ENCODE measurements at places on chromosomes 4 and X.

DNA sequence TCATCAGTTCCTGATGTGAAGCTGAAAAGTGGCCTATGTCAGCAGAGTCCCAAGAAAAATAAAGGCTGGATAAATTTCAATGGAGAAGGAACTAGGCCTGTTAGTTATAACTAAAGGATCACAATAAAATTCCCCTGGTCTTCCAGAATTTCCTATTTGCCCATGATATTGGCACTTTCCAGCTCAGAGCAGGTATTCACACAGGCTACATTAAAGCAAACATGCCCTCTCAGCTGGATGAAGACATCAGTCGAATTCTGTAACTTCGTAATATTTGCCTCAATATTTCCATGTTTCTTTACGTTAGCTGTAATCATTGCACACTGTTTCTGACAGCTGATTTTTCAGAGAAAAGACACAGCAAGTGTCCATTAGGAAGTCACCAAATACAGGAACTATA is 9.5 kb downstream of the HPGD start:
- DNase-seq, result no peak

- DNase-seq, result no peak
Observed at GRCh38 chrX:574251-574650, 56.3 kb upstream of the SHOX start.

- DNase-seq, result no peak
Observed at GRCh38 chr4:52477191-52477780, 181.8 kb downstream of the USP46 start.

DNA sequence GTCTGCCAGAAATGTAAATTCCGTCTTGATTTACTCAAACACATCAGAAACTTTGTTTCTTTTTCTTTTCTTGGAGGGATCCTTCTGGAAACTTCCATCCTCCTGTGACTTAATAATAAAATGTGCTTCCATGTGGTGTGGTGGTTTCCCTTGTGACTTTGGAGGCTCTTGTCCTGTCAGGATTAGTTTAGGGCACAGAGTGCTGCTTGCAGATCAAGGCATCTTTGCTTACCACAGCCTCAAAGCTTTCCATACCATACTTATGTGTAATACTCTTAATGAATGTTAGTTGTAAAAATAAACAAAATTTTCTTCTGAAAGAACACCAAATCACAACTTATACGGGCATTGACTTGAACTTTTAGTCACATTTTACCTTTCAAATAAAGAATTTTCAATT is 27.4 kb downstream of the GBA3 start:
- no peak for DNase-seq

DNA sequence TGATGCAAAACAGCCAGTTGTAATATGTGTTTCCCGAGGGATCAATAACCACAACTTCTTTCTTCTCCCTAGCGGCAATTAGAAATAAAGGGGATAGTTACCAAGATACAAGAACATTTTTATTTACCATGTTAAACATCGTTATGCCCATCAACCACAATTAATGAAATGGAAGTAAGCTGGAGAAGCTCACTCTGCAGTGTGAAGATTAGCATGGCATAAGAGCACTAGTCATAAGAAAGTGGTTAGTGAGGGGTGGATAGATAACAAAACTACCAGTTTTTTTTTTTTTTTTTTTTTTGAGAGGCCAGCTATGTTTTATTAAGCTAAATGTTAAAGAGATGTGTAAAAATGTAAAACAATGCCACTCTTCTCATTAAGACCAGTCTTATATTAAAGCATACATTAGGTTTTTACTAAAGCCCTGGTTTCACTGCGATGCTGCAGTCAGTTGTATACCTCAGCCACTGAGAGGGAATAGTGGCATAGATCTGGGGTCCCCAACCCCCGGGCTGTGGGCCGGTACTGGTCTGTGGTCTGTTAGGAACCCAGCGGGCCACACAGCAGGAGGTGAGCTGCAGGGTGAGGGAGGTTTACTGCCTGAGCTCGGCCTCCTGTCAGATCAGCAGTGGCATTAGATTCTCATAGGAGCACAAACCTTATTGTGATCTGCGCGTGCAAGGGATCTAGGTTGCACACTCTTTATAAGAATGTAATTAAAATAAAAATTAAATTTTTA is 27.9 kb upstream of the NFXL1 start:
- DNase-seq, result no peak

DNA sequence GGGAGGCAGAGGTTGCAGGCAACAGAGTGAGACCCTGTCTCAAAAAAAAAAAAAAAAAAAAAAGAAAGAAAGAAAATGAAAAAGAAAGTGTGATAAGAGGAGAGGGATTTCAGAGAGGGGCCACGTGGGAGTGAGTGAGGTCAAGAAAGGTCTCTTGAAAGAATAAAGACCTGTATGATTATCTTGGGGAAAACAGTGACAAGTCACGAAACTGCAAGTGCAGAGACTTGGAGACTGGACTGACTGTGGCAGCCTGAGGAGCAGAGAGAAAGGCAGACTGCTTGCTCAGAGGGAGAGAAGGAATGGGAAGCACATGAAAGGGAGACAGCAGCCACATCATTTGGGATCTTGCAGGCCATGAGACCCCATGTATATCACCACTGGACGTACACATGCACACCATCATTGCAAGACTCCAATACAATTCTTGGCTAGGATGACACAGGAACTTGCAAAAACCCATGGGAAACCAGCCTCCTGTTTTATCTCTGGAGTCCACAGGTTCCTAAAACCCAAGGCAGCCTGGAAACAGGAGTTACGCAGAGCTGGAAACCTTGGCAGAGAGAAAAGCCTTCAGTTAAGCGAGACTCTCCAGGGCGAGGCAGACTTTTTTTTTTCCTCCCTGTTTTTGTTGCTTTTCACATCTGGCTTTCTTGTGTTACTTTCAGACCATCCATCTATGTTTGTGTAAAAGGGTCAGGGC is 207.0 kb upstream of the TBL1X start:
- DNase-seq, result no peak

GRCh38 chr4:112120021-112120420 is 25.2 kb upstream of the FAM241A start:
- no peak for DNase-seq

- no peak for DNase-seq
Observed at GRCh38 chr4:7764466-7764865, 175.2 kb downstream of the AFAP1 start.

- no peak for DNase-seq
Observed at GRCh38 chr4:26476545-26476944, 13.7 kb downstream of the CCKAR start.

DNA sequence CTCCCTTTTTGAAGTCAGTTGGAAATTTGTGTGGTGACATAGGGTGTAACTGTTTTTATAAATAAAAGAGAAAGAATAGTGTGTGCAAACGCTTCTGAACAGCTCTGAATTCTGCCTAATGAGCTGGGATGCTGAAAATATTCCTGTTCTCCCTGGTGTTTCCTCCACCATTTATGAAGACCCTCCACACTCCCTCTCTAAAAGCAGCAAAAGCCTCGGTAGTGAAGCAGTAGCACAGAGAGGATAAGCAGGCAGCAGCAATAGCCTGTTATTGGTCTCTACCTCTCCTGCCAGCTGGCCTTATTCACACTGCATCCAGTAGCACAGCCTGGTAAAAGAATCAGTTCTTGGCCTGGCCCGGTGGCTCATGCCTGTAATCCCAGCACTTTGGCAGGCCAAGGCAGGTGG is 406.1 kb downstream of the IQCM start:
- DNase-seq, result no peak

DNA sequence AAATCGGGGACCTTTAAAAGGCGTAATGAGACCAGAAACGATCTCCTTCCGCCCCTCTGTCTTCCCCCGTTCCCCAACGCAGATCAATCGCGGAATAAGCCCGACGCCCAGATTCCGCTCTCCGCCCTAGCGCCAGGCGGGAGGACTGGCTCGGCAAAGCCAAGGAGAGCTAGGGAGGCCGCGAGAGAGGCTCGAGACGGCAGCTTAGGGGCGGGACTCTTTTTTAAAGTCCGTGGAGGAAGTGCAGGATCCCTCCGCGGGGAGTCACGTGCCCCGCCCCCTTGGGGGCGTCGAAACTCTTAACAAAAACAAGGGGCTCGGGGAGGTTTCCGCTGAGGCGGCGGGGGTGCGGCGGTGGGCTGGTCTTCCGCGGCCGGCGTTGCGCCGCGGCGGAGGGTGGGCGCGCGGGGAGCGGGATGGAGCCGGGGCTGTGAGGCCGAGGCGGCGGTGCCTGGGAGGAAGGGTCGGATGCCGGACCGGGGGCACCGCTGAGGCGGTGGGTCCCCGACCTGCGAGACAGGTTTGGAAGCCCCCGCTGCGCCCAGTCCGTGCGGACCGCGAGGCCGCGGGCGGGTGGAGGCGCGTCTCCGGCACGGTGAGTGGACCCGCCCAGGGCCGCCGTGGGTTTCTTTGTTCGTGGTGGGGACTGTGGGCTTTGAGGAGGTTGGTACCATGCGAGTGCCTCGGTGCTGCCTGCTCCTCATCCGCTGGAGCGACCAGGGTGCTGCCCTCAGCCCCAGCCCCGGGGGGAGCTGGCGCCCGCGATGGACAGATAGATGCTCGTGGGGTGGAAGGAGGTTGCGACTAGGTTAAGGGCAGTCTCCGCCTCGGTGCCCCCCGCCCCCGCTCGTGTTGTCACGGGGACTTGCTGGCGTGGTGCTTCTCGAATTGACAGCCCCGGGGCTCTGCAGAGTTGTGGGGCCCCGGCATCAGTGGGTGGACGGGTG is at the start of gene CCNG2:
TSS of gene CCNG2 (plus strand) at position 296 of the 947 bp plus-strand sequence. CDS start 1,326 bp downstream, outside the sequence.
- peak; percentile 76 for DNase-seq

DNA sequence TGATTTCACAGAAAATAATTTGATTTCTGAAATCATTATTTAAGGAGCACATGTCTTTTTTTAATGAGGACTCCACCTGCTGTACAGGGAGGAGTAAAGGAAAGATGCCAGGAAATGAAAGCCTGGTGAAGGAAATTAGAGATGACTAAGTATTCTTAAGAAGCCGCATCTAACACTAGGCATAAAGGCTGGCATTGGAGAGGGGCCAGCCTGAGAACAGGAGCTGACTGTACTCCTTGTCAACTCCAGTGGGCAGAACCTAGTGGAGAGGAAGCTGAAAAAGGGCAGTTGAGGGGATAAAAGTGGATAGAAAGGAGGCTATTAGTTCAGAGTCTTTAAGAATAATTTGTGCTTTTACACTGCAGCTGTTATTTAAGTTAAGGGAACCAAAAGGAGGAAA is 393.0 kb downstream of the PPP1R2C start:
- DNase-seq, result no peak

GRCh38 chr4:153591441-153591840 is 92.6 kb upstream of the TLR2 start:
- DNase-seq, result no peak

DNA sequence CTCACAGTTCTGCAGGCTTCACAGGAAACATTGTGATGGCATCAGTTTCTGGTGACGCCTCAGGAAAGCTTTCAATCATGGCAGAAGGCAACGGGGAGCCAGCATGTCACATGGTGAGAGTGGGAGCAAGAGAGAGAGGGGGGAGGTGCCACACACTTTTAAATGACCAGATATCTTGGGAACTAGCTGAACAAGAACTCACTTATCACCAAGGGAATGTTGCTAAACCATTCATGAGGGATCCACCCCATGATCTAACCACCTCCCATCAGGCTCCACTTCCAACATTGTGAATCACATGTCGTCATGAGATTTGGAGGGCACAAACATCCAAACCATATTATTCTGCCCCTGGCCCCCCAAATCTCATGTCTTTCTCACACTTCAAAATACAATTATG is 43.3 kb upstream of the GPR173 start:
- no peak for DNase-seq

DNA sequence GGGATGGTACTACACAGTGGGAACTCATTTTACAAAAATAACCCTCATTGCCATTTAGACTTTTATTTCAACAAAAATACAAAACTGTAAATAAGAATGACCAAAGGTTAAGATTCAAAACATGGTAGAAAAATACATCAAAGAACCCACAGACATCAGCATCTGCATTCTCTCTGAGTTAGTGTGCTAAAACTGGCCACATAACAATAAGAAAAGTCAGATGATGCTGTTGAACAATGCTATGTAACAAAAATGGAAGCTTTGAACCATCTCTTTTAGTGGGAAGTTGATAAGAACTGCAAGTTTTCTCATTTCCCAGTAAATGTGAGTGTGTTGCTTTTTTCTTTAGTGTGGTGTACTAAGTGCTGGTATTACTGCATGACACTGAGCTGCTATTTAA is 888.4 kb upstream of the EPHA5 start:
- DNase-seq, result no peak

- DNase-seq, result no peak
Observed at GRCh38 chrX:49756692-49757091, 60.9 kb upstream of the PAGE1 start.

DNA sequence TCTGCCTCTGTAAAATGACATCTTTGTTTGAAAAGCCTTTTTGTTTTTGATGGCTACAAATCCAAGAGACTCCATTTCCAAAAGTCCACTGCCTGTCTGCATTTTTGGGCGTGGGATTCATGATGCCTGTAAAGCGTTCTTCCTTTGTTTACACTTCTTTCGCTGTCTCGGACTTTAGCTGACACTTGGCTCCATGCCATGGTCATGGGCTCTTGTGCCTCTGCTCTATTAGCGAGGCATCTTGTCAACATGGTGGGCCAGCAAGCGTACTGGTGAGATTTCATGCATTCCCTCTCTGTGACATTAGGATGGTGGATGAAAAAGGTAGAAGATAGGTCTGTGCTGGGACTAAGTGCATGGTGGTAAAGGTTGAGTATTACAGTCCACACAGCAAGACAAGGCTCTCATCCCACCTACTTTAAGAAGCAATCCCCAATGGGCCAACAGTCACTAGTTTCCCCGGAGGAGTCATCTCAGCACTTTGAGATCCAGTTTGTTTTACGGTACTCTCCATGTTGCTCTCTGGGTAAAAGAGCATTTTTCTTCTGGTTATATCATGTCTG is 298.2 kb upstream of the KLF3 start:
- DNase-seq, result no peak

DNA sequence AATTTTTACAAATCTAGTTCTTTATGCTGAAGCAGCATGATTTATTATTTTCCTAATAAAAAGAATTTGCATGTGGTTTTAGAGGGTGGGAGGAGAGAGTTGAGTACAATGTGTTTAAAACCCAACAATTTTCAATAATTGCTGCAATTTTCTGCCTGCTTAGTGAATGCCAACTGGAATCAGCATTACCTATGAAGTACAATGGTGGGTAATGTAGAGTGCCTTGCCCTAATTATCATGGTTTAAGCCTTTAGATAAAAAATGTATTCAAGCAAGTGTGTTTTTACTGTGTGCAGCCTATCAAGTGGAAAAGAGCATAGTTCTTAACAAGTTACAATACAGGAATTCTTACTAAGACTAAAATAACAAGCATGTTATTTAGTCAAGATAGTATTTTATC is 77.9 kb upstream of the ANKRD50 start:
- no peak for DNase-seq

DNA sequence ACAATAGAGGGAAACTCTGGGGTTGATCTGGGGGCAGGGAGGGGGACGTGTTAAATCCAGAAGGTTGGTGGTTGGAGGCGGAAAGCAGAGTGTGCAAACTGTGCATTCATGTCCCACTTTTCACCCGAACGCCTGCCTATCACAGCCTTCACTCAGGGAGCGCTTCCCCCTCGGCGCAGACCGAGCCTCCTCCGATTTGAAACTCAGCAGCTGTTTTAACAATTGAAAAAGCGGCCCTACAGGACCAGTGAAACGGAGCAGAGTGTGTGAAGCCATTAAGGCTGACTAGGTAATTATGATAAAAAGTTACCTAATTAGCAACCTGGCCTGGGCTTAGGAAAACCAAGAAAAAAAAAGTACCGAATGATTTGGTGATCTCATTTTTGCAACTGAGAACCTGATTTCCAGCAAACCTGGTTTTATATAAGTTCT is 685 bp upstream of the NDNF start:
- DNase-seq, result no peak

GRCh38 chr4:174522183-174523024 is at the start of gene HPGD:
HPGD (minus strand) TSS chr4:174522488; CDS start chr4:174522451, 37 bp downstream.
- DNase-seq, result peak; percentile 24
